ENCODE measurements at places on chromosomes 6 and 20. TPM values are rescaled to one million over a fixed set of nuclear protein-coding genes. Genes with fewer than 3 reads are reported as not detected.

SULF2 gene
- 66.1 TPM for total RNA-seq

IER3 gene
- 17.4 TPM for total RNA-seq

MROH8 gene
- 2.6 TPM for total RNA-seq

MCHR2 gene
- total RNA-seq = not detected

GJA10 gene
- total RNA-seq = not detected

SIRPG gene
- total RNA-seq = not detected

DNA sequence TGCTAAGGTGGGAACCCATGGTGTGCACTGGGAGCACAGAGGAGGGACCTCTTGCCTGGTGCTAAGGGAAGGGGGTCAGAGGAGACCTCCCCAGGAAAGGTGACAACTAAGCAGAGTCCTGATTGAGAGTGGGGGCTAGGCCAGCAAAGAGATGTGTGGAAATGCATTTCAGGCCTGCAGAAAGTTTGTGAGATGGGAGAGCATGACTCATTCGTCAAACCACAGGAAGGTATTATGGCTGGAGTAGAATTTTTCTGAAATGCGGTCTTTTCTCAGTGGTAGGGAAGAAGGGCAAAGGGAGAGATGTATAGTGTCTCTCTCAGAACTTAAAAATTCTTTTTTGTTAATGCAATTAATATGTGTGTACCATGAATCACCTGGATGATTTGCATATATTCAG lies 23.6 kb upstream of the EDN1 start:
- no peak for DNase-seq
- no peak overlapping the region for H3K27ac ChIP-seq
- H3K4me1 ChIP-seq = no peaks in the 10 kb centered on the region
- no peaks in the 10 kb centered on the region for H3K36me3 ChIP-seq
- H3K27me3 ChIP-seq = no peaks in the 10 kb centered on the region

DNA sequence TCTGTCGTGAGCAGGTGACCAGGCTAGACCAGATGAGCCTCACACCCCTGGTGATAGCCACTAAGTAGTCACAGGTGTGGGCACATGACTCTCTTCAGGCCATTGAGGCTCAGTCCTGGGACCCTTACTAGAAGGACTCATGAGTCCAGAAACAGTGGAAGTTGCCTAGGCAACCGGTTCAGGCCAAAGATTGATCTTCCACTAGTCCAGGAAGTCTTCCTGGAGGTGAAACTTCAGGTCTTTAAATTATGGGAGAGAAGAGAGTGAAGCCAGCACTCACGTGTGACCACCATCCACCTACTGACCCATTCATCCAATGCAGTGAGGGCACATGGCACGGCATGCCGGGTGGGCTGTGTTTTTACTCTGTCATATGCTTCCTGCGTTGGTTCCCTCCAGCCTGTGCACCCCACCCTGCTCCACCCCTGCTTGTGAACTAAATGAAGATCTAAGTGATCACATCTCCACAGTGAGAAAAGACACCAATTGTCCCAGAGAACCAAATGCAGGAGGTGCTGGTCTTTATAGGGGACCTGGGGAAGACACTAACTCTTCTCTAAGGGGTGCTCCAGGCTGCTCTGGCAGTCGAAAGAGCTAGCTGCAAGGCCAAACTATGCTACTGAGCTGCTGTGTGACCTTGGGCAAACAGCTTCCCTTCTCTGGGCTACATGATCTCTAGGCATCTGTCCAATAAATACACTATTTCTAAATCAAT lies 12.5 kb upstream of the STX16 start:
- H3K36me3 ChIP-seq = no peaks in the 10 kb centered on the region
- H3K27ac ChIP-seq = no peak overlapping the region
- H3K4me1 ChIP-seq = no peaks in the 10 kb centered on the region
- no peak for DNase-seq
- H3K4me3 ChIP-seq = no peak overlapping the region

GRCh38 chr6:53565886-53566285 lies 21.0 kb upstream of the GCLC start:
- no peaks in the 10 kb centered on the region for H3K27me3 ChIP-seq
- no peak overlapping the region for H3K4me3 ChIP-seq
- no peak overlapping the region for H3K27ac ChIP-seq
- no peak for DNase-seq
- H3K36me3 ChIP-seq = no peaks in the 10 kb centered on the region

DNA sequence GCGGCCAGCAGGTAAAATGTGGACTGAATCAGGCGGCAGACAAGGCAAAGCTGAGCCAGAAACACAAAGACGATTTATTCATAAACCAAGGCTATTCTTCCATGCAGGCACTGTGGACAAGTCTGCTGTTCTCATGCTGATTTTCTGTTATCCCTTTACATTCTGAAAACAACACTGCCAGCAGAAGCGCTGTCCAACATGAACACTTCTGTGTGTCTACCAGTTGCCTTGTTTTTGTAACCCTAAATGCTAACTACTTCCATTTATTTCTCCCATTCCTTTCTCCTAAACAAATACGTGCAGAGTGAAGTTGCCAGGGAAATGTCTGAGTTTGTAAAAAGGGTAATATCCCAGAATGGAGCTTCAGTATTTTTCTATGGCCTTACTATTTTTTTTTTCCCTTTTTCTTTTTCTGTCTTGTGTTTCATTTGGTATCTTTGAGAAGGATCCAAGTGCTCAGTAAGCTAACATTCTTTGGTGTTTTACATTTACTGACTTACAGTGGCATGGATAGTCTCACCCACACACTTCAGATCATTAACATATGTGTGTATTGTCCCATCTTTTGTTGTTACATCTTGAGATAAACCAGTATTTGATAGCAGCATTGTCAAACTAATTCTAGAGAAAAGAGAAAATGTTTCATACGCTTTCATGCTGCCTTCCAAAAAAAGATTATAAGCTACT lies 1308.9 kb upstream of the MAP3K7 start:
- DNase-seq = no peak
- H3K4me3 ChIP-seq = no peak overlapping the region
- H3K36me3 ChIP-seq = no peaks in the 10 kb centered on the region

GRCh38 chr20:25021336-25021735 lies 28.8 kb upstream of the APMAP start:
- DNase-seq = peak; percentile 25
- no peak overlapping the region for H3K27ac ChIP-seq
- peaks cover 1% of the 10 kb centered on the region for H3K36me3 ChIP-seq
- H3K4me1 ChIP-seq = peaks cover 29% of the 10 kb centered on the region
- no peaks in the 10 kb centered on the region for H3K27me3 ChIP-seq

GRCh38 chr6:20700375-20700774 lies 166.1 kb downstream of the CDKAL1 start:
- H3K4me1 ChIP-seq = peaks cover 8% of the 10 kb centered on the region
- DNase-seq = no peak
- H3K27me3 ChIP-seq = no peaks in the 10 kb centered on the region

DNA sequence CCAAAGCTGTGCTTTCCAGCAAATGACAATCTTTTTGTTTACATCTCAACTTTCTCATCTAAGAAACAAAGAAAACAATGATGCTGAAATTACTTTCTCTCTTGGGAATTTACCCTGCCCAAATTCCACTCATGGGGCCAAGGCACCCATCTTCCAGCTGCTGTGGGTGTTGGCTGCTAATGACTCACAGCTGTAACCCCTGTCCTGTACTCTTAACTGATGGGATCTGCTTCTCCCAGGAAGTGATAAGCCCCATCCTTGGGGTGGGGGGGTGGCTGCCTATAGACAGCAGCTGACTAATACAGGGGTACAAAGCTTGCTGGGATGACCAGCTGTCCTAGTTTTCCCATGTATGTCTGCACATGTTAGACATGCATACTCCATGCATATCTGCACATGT lies 938.6 kb downstream of the C6orf118 start:
- no peak overlapping the region for H3K27ac ChIP-seq
- H3K4me3 ChIP-seq = no peak overlapping the region
- no peaks in the 10 kb centered on the region for H3K36me3 ChIP-seq
- no peaks in the 10 kb centered on the region for H3K4me1 ChIP-seq
- DNase-seq = no peak

GRCh38 chr6:20403766-20404640 lies 2.3 kb downstream of the E2F3 start:
- H3K4me1 ChIP-seq = peaks cover 7% of the 10 kb centered on the region
- H3K36me3 ChIP-seq = no peaks in the 10 kb centered on the region
- no peaks in the 10 kb centered on the region for H3K27me3 ChIP-seq
- peak; percentile 35 for DNase-seq

Data from Caco-2 (cell line).